ENCODE measurements at places on chromosomes 12 and 14.

DNA sequence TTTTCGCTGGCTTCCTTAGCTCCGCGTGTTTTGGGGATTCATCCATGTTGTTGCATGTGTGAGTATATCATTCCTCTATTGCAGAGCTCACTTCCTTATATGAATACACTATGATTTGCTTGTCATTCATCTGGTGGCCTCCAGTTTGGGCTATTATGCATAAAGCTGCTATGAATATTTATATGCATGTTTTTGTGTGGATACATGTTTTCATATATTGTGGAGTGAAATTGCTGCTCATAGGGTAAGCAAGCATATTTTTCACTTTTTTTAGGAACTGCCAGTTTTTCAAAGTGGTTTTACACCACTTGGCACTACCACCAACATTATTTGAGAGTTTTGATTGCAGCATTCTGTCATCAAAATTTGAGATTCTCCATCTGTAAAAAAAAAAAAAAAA is 190.0 kb downstream of the TMEM132C start:
- DNase-seq: no peak

DNA sequence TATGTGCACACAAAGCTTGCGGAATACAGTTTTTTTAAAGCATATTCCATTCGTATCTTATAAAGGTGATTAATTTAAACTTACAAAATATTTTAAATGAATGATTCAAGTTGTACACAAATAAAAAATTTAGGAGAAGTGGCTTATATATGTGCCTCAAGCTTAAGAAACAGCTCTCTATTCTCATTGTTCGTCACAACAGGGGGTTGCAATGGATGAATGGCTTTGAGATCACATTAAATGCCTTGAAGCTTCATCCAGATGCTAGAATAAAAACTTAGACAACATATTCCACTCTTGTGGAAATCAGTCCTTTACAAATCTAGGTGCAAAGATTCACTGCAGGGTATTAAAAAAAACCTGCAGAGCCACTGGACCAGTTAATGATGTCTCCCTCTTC is 303.9 kb upstream of the LRFN5 start:
- DNase-seq: no peak

GRCh38 chr14:79841433-79841832 is 369.9 kb downstream of the DIO2 start:
- no peak for DNase-seq

DNA sequence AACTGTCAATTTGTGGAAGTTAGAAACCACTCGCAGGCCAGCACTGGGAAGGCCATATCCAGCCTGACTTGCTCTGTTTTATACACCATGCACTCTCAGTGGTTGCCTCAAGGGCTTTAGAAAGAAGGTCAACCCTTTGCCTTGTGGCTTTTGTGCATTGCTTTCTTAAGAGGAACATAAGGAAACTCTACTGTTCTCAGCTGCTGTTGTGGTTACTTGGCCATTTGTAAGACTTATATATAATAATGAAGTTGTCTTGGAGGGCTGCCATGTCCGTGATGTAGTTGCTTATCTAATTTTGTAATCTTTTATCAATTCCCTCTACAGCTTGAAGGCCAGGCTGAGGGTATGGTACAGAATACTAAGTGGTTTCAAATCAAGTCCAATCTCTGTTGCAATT is 637.8 kb downstream of the DIO2 start:
- DNase-seq: peak; percentile 34

DNA sequence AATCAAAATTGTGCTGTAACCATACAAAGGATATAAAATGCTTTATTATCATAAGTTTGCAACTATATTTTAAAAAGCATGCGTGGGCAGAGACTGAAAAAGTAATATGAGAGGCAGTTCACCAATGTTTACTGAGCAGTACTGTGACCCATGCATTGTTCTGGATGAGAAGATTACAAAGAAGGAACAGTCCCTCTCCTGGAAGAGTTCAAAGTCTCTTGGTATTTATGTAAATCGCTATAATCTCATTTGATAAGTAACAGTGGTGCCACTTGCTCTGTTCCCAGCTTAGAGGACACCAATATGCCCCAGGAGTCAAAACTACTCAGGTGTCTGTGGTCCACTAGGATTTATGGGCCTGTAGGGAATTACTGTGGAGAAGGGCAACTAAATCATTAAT is 2.1 kb upstream of the CMAS start:
- DNase-seq: no peak

DNA sequence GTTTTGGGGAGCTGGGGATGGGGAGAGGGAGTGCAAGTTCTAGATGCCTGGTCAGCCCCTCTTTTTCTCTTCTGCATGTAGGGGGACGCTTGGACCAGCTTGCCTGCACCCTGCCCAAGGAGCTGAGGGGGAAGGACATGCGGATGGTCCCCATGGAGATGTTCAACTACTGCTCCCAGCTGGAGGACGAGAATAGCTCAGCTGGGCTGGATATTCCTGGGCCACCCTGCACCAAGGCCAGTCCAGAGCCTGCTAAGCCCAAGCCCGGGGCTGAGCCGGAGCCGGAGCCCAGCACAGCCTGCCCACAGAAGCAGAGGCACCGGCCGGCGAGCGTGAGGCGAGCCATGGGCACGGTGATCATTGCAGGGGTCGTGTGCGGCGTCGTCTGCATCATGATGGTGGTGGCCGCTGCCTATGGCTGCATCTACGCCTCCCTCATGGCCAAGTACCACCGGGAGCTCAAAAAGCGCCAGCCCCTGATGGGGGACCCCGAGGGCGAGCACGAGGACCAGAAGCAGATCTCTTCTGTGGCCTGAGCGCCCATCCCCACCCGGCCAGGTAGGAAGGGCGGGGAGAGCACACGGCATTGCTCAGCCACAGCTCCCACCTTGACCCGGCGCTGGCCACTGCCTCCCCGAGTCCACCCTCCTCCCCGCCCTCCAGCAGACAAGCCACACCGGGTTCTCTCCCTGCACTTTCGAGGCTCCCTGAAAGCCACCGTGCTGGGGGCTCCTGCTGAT is 14.0 kb downstream of the LRTM2 start:
- no peak for DNase-seq

- DNase-seq: no peak
Measured at GRCh38 chr12:15963271-15963670, 52.1 kb downstream of the DERA start.

DNA sequence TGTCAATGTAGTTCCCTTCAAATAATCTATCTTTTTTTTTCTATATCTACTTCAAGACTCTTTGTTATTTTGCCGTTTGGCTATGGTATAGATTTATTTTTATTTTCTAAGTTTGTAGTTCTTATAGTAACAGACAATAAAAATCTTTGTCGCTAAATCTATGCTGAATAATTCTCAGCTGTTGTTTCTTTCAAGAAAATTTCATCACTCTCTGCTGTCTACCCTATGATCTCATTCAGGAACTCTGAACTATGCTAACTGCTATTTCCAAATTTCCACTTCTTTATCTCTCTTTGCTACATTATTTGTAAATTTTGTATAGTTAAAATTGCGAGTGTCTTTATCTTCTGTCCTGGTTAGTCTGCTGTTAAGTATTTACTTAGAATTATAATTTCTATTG is 353.6 kb downstream of the LRFN5 start:
- DNase-seq: peak; percentile 45
